ENCODE measurements at places on chromosomes 11 and 22. TPM values are rescaled to one million over a fixed set of nuclear protein-coding genes. Genes with fewer than 3 reads are reported as not detected.

The CELSR1 gene
- total RNA-seq, result 2.1 TPM

The MUC5AC gene
- total RNA-seq, result not detected

The PNPLA5 gene
- not detected for total RNA-seq

The OR4D6 gene
- not detected for total RNA-seq

The FGF19 gene
- not detected for total RNA-seq

GRCh38 chr11:121405646-121406045 lies 46.5 kb upstream of the SORL1 start:
- DNase-seq, result no peak

DNA sequence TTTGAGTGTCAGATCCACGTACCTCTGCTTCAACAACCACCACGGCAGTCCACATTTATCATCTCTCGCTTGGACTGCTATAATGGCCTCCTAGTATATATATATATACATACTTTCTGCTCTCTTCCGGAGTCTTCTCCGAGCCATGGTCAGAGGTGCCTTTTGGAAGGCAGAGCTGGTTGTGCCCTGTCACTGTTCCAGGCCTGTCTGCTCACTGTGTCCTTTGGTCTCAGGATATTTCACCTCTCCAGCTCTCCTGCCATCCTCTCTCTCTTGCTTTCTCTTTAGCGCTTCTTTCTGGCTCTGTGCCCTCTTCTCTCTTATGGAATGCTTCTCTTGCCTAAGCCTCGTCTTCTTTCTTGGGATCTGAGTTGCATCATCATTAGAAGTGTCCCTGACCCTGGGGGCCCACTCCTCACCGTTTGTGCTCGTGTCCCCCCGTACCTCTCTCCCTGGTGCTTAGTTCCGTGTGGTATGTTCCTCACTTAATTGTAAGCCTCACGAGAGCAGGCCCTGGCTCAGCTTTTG lies 86.1 kb upstream of the RASSF10 start:
- no peak for DNase-seq

DNA sequence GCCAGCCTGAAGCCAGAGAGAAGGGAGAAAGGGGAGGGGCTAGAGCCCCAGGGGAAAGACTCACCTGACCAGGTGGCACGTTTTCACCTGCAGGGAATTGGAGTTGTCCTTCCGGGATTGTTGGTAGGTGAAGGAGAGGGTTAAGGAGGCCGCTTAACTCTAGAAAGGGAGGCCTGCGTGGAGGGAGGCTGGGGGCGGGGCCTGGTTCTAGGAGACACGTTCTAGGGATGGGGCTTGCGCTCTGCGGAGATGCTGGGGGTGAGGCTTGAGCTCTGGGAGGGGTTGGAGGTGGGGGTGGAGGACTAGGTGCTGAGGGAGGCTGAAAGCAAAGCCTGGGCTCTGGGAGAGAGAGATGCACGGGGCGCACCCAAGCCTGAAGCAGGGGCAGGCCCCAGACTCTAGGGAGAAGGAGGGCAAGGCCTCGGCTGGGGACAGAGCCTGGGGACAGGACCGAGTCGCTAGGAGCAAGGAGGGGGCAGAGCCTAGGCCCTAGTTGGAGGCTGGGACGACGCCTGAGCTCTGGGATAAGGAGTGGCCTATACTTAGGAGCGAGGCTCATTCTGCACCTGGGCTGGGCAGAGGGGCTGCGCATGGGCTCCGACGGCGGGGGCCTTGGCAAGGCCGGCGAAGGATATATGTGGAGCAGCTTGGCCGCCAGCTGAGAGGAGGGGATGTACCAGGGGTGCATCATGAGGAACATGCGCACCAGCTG lies 2.4 kb downstream of the RASGRP2 start:
- no peak for DNase-seq

GRCh38 chr11:69481393-69481844 lies at the start of gene LINC01488:
TSS of gene LINC01488 (plus strand) at chr11:69481663.
- DNase-seq, result no peak

DNA sequence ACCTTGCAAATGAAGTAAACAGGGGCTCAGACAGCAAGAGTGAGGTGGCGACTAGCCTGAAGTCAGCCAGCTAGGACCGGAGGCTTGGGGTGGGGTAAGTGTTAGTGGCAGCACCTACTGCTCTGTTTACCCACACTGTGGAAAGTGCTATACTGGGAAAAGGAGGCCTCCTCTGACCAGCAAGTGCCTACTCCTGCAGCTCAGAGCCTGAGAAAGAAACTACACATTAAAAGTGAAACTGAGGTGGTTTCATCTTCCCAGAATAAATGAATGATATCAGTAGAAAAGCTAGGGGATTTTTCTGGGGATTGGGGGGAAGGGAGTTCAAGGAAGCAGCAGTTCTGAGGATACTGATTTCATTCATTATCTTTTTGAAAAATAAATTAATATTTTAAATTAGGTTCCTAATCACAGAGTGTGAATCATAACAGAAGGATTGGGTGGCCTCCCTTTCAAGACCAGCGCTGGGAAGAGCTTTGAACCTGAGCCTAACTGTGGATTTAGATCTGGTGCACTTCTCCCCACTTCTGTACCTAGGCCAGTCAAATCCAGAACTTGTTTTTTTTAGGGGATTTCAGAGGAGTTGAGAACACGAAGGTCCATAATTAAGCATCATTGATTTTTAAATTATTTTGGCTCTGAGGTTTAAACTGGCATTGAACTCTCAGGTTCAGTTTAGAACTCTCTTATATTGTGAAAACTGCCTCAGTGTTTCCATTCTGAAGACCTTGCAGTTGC lies 48.1 kb upstream of the GRAMD1B start:
- no peak for DNase-seq

DNA sequence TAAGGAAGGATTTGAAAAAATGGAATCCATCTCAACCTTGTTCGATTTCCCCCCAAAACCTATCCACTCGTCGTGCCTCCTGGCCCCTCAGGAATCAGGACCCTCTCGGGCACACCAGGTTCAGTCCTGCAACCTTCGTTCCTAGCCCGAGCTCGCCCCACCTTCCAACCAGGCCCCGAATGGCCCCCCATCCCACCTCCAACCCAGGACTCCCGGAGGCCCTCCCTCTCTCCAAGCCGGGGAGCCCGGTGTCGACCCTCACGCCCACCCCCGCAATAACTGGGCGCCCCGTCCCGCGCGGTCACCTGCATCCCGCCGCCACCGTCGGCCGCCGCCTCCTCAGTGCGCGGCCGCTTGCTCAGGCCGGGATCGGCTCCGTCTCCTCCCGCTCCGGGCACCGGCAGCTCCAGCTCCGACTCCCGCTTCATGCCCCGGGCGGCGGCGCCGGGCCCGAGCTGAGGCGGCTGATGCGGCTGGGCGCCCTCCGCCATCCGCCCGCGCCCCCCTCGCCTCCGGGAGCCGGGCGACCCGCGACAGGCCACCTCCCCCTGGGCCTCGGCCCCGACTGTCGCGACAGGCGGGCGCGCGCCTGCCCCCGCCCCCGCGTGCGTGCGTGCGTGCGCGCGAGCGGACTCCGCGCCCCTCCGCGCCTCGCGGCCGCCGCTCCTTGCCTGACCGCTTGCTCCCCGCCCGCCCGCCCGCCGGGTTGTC lies 534 bp downstream of the RBFOX2 start:
- peak; percentile 46 for DNase-seq

- no peak for DNase-seq
Measured at GRCh38 chr11:119369132-119369925, 12.2 kb downstream of the USP2 start.

GRCh38 chr22:41906822-41907221 lies 8.1 kb downstream of the SHISA8 start:
- DNase-seq, result no peak
